ENCODE measurements at places on chromosomes 2 and 18. TPM values are rescaled to one million over a fixed set of nuclear protein-coding genes. Genes with fewer than 3 reads are reported as not detected.

DNA sequence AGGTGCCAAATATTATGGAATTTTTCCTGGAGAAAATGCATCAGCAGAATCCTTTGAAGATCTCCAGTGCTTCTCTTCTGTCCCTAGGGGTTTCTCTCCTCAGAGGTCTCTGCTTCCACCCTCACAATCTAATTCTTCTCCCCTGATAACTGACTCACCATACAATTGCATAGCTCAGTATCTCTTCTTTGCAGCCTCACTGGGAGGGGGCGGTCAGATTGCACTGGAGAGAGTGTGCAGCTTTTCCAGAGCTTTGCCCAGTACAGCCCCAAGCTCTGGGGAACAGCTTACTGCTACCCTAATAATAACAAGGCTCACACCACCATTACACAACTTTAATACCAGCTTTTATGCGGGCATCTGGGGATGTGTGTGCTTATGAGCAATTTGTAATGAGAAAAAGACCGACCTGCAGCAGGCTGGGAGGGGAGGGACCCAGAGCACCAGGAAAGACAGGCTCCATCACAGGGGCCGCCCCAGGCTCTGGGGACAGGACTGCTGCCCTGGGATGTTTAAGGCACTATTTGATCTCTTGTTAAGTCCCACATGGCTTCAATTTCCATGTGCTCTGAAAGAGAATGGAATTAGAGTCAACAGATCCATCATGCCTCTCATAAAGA, 276.6 kb upstream of the SIX2 start:
- no peak overlapping the region for H3K4me3 ChIP-seq
- no peaks in the 10 kb centered on the region for H3K4me1 ChIP-seq
- DNase-seq = no peak
- peaks cover 5% of the 10 kb centered on the region for H3K27me3 ChIP-seq
- H3K36me3 ChIP-seq = no peaks in the 10 kb centered on the region

GRCh38 chr2:168730344-168730743, 72.1 kb upstream of the NOSTRIN start:
- H3K4me1 ChIP-seq = no peaks in the 10 kb centered on the region
- H3K27ac ChIP-seq = no peak overlapping the region
- H3K36me3 ChIP-seq = peaks cover 7% of the 10 kb centered on the region
- H3K4me3 ChIP-seq = no peak overlapping the region
- H3K27me3 ChIP-seq = no peaks in the 10 kb centered on the region
- no peak for DNase-seq

- no peak for DNase-seq
- H3K27me3 ChIP-seq = peaks cover 7% of the 10 kb centered on the region
- peaks cover 12% of the 10 kb centered on the region for H3K4me1 ChIP-seq
- no peaks in the 10 kb centered on the region for H3K36me3 ChIP-seq
Measured at GRCh38 chr2:199680482-199680881, 170.5 kb downstream of the FTCDNL1 start.

GRCh38 chr18:11274144-11274794, 124.9 kb upstream of the PIEZO2 start:
- no peak overlapping the region for H3K27ac ChIP-seq
- H3K4me3 ChIP-seq = no peak overlapping the region
- no peaks in the 10 kb centered on the region for H3K36me3 ChIP-seq
- no peaks in the 10 kb centered on the region for H3K27me3 ChIP-seq
- H3K4me1 ChIP-seq = no peaks in the 10 kb centered on the region

- H3K27ac ChIP-seq = no peak overlapping the region
- DNase-seq = no peak
- H3K4me1 ChIP-seq = no peaks in the 10 kb centered on the region
- H3K27me3 ChIP-seq = peaks cover 5% of the 10 kb centered on the region
- H3K4me3 ChIP-seq = no peak overlapping the region
Measured at GRCh38 chr2:2229626-2230432, 101.2 kb downstream of the MYT1L start.

DNA sequence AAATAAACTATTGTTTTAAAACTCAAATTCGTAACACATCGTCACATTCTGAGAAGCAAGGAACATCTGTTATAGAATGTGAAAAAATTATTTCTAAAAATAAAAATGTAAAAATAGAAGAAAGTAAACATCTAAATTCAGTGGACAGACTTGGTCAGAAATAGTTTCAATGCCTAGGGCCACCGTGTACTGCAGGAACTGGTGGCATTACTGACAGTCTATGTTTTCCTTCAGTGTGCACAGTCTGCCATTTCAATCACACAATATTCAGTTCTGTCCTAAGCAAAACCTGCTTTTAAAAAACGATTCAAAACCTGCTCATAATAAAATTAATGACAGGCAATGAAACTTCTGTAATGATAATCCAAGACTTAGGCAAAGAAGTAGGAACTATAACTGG, 190.1 kb downstream of the ERBB4 start:
- H3K4me1 ChIP-seq = no peaks in the 10 kb centered on the region
- H3K27me3 ChIP-seq = no peaks in the 10 kb centered on the region
- H3K36me3 ChIP-seq = no peaks in the 10 kb centered on the region
- H3K4me3 ChIP-seq = no peak overlapping the region
- H3K27ac ChIP-seq = no peak overlapping the region
- no peak for DNase-seq

DNA sequence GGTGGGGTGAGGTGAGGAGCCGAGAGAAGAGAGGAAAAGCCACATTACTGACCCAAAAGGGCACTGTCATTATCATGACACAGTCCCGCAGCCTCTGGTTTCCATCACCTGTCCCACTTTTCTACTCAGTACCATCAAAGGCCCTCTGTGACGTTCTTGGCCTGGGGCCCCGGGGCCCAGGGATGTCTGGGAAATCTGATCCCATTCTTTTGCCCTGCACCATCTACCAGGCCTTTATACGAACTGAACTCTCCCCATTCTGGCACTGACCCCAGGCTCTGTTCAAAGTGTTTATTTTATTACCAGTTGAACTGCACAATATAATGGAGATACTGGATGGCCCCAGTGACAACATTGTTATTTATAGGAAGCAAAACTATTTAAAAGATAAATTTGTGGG, 89.1 kb downstream of the COL6A3 start:
- H3K27me3 ChIP-seq = no peaks in the 10 kb centered on the region
- no peak overlapping the region for H3K4me3 ChIP-seq
- DNase-seq = no peak
- H3K27ac ChIP-seq = no peak overlapping the region

DNA sequence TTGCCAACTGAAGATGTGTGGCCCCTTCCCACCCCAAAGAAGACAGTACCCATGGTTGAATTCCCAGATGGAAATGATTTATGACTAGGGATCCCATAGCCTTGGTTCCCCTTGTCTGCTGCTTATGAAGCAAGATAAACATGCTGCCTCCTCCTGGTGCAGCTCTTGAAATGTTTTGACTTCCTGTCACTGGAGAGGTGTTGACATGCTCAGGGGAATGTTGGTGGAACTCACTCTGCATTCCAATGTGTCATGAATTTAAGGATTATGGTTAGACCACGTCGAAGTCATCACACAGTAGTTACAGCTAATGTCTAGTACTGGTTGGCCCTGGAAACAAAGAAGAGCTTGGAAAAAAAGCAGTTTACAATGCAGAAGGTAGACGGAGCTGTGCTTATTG, 69.0 kb upstream of the FAM110C start:
- no peaks in the 10 kb centered on the region for H3K36me3 ChIP-seq
- H3K27ac ChIP-seq = no peak overlapping the region
- H3K4me1 ChIP-seq = no peaks in the 10 kb centered on the region
- DNase-seq = no peak
- no peak overlapping the region for H3K4me3 ChIP-seq
- H3K27me3 ChIP-seq = peaks cover 12% of the 10 kb centered on the region

DNA sequence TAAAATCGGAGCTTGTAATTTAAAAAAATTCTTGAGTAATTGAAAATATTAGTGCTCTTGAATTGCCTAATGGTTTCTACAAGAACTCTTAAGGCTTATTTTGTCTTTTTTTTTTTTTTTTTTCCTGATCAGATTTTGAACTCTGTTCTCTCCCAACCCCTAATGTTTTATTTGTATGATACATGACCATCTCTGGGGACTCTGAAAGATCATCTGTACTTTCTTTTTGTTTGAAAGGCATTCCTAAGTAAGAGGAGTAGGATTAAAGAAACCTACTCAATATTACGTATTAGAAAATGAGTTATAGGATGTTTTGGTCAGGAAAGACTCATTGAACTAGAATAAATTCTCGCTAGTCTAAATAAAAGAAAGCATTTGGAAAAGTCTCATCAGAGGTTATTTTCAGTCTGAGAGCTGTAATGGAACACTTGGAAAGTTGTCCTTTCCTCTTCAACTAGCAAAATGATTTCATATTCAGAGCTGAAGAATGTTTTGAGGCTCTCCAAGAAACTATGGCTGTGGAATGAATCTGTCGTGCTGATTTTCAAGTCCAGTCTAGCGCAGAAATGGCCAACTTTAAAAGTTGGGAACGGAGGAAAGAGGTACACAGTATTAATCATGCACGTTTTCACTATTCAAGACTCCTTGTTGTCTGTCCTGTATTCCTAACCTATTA, 182.7 kb downstream of the PRPF40A start:
- no peak overlapping the region for H3K4me3 ChIP-seq
- no peak for DNase-seq
- H3K36me3 ChIP-seq = no peaks in the 10 kb centered on the region
- no peak overlapping the region for H3K27ac ChIP-seq
- H3K27me3 ChIP-seq = peaks cover 24% of the 10 kb centered on the region

GRCh38 chr2:235287375-235287733, 206.5 kb upstream of the AGAP1 start:
- H3K27ac ChIP-seq = no peak overlapping the region
- H3K4me1 ChIP-seq = no peaks in the 10 kb centered on the region
- H3K27me3 ChIP-seq = peaks cover 10% of the 10 kb centered on the region
- no peak for DNase-seq
- H3K4me3 ChIP-seq = no peak overlapping the region
- no peaks in the 10 kb centered on the region for H3K36me3 ChIP-seq

- DNase-seq = peak; percentile 44
- no peak overlapping the region for H3K27ac ChIP-seq
- no peaks in the 10 kb centered on the region for H3K27me3 ChIP-seq
- H3K36me3 ChIP-seq = peaks cover under 1% of the 10 kb centered on the region
- no peak overlapping the region for H3K4me3 ChIP-seq
Measured at GRCh38 chr2:65053199-65053598, 3.0 kb upstream of the CEP68 start.

DNA sequence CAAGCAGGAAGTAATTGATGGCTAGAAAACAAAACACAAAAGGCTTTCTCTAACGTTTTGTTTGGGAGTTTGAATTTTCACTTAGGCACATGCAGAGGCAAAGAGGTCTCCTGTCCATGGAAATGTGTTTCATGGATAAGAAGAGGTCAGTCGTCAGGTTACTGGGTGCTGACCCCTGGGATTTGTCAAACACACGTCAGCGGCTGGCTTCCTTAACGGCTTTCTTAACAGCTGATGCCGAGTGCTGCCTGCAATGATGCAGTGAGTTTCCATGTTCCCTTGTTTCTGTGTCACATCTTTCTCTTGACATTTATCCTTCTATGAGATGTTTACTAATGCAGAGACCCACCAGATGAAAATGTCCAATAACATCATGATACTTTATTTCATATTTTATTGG, 31.7 kb downstream of the GPR39 start:
- H3K4me3 ChIP-seq = no peak overlapping the region
- no peaks in the 10 kb centered on the region for H3K27me3 ChIP-seq
- no peak overlapping the region for H3K27ac ChIP-seq

DNA sequence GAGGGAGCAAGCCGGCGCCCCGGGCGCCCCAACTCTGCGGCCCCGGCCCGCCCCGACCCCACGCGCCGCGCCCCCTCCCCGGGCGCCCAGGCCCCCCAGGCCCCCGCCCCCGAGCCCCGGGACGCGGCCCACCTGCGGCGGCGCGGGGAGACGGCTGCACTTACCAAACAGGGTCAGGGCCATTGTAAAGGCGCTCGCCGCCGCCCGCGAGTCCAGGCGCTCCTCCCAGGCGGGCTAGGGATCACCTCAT, 526 bp downstream of the CHN1 start:
- DNase-seq = no peak
- H3K36me3 ChIP-seq = no peaks in the 10 kb centered on the region
- peaks cover 11% of the 10 kb centered on the region for H3K4me1 ChIP-seq
- peaks cover 60% of the 10 kb centered on the region for H3K27me3 ChIP-seq
- no peak overlapping the region for H3K27ac ChIP-seq
- H3K4me3 ChIP-seq = peak overlapping the region; percentile 83

GRCh38 chr2:49367003-49367402, 212.7 kb upstream of the FSHR start:
- H3K36me3 ChIP-seq = no peaks in the 10 kb centered on the region
- H3K27ac ChIP-seq = no peak overlapping the region
- no peak for DNase-seq
- H3K27me3 ChIP-seq = no peaks in the 10 kb centered on the region
- no peaks in the 10 kb centered on the region for H3K4me1 ChIP-seq

- H3K4me1 ChIP-seq = peaks cover 22% of the 10 kb centered on the region
- H3K36me3 ChIP-seq = peaks cover 34% of the 10 kb centered on the region
- DNase-seq = no peak
- no peak overlapping the region for H3K27ac ChIP-seq
- H3K4me3 ChIP-seq = no peak overlapping the region
Measured at GRCh38 chr18:22974001-22974400, 40.9 kb downstream of the RBBP8 start.

GRCh38 chr2:234994438-234995321, 42.9 kb downstream of the SH3BP4 start:
- H3K27ac ChIP-seq = no peak overlapping the region
- DNase-seq = no peak

- DNase-seq = no peak
- H3K4me1 ChIP-seq = peaks cover 48% of the 10 kb centered on the region
- H3K4me3 ChIP-seq = peak overlapping the region; percentile 68
- H3K27me3 ChIP-seq = no peaks in the 10 kb centered on the region
Measured at GRCh38 chr2:181300600-181301291, 156.4 kb upstream of the ITGA4 start.

- peaks cover 7% of the 10 kb centered on the region for H3K4me1 ChIP-seq
- H3K36me3 ChIP-seq = no peaks in the 10 kb centered on the region
- H3K27ac ChIP-seq = no peak overlapping the region
- H3K27me3 ChIP-seq = peaks cover 2% of the 10 kb centered on the region
- no peak for DNase-seq
- H3K4me3 ChIP-seq = no peak overlapping the region
Measured at GRCh38 chr2:128625963-128626759, 307.5 kb upstream of the HS6ST1 start.

- peak; percentile 64 for DNase-seq
- no peaks in the 10 kb centered on the region for H3K27me3 ChIP-seq
- H3K4me1 ChIP-seq = peaks cover 34% of the 10 kb centered on the region
- H3K27ac ChIP-seq = no peak overlapping the region
- H3K4me3 ChIP-seq = no peak overlapping the region
Measured at GRCh38 chr18:35588995-35589394, 7.5 kb downstream of the GALNT1 start.

DNA sequence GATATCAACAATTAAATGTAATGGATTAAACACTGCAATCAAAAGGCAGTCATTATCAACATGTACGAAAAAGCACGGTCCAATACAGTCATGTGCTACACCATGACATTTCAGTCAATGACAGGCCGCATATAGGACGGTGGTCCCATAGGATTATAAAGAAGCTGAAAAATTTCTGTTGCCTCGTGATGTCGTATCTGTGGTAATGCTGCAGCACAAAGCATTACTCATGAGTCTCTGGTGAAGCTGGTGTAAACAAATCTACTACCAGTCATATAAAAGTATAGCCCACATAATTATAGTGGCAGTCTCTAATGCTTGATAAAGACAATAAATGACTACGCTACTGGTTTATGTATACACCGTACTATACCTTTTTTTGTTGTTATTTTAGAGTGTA, 58.4 kb downstream of the RABL2A start:
- DNase-seq = no peak
- no peak overlapping the region for H3K27ac ChIP-seq
- no peaks in the 10 kb centered on the region for H3K27me3 ChIP-seq
- H3K4me3 ChIP-seq = no peak overlapping the region

The DNER gene
- not detected for total RNA-seq

The ALK gene
- total RNA-seq = not detected

The NOSTRIN gene
- not detected for total RNA-seq

The C2orf69 gene
- total RNA-seq = 20.6 TPM

The METTL8 gene
- total RNA-seq = 32.9 TPM

The ITPRIPL1 gene
- total RNA-seq = 13.4 TPM

The AMER3 gene
- total RNA-seq = not detected

The XIRP2 gene
- total RNA-seq = not detected

The HES6 gene
- 4.0 TPM for total RNA-seq
